Left cardiac atrium (tissue), 4 donors: ENCODE measurements at places on chromosomes 4 and X. TPM values are rescaled to one million over a fixed set of nuclear protein-coding genes. Genes with fewer than 3 reads are reported as not detected.

DNA sequence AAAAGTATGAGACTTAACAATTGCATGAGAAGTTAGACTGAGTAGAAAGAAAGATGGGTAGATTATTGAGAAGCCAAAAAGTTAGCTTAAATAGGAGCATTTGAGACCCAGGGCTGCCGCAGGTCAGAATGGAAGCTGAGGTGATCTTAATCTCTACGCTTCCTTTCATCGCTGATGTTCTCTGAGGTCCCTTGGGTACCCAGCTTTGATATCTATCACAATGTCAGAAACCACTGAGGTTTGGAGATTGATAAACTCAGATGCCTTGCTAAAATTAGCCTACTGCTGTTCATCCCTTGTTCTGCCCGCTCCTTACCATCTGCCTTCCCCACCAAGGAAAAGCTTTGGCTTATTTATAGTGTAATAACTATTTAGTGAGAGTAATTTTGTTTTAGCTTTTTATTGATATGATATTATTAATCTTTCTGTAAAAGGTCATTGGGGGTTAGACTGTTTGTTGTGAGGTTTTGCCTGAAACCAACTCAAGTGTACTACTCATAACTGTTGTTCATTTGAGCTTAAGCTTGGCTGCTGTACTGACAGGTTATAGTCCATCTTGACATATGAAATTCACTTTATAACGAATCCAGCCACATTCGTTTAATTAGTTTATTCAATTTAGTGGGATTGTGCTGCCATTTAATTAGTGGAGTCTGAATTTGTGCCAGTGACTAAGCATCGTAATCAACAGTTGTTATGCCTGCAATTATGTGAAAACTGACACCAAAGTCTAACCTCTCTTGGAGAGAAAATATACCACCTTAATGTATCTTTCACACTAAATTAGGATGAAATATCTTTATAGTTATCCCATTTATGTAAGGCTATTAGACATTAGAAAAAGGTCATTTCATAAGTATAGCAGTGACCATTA is 15.1 kb downstream of the MCUB start:
- no peak for DNase-seq

DNA sequence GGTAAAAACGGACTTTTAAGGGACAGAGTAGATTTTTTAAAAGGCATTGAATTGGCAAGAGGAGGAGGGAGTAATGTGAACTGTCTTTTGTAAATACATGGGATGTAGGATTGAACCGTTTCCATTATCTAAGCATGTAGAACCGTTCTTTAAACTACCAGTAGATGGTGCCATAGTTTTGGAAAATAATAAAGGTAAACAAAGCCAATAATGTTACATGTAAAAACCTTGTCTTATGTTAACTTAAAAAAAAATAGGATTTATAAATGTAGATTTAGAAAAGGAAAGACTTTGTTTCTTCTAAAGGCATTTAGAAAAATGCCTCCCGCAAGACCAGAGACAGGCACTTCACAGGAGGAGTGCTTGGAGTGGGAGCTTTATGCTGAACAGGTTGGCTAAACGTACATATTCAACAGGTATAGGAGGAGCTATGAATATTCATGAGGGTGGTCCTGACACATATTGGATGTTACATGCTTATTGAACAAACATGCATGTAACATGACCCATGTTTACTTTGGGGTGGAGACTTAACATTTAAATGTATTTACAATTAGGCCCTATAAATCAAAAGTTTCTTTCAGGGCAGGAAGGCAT is 45.5 kb upstream of the FAM241A start:
- no peak for DNase-seq

GRCh38 chr4:144710526-144710912 is 64.6 kb downstream of the HHIP start:
- no peak for DNase-seq

DNA sequence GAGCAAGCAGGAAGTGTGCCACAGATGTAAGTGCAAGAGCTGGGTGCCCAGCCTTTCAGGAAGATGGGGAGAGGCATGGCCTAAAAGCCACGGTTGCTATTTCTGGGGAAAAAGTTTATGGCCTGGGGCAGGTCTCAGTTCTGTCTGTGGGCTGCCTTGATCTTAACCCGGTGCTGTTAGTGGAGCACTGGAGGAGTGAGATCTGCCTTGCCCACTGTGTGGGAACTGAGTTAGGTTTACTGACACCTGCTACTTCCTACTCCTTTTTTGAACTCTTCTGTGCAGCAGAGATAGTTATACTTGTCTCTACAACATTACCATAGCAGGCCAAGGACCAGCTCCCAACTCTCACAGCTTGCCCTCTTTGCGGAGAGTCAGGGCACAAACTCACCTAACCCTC is 76.5 kb downstream of the ITM2A start:
- no peak for DNase-seq

GRCh38 chrX:68895778-68896177 is 67.0 kb downstream of the EFNB1 start:
- no peak for DNase-seq

DNA sequence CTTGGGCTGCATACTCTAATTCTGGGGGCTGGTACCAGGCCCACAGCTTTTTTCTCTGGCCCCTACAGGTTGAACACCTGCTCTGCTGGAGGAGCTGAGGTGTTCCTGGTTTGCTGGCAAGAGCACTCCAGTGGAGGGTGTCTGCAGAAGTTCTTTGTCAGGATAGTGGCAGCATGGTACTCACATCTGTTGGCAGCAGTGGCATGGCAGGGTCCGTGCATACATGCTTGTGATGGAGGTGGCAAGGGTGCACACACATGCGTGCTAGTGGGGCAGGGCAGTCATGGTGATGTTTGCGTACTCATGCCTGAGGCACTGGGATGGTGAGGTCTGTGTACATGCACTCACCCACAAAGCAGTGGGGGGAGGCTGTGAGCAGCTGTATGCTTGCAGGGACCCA is 235.5 kb upstream of the KLF8 start:
- DNase-seq, result no peak

- DNase-seq, result no peak
Observed at GRCh38 chr4:124943145-124943889, 230.8 kb upstream of the ANKRD50 start.

DNA sequence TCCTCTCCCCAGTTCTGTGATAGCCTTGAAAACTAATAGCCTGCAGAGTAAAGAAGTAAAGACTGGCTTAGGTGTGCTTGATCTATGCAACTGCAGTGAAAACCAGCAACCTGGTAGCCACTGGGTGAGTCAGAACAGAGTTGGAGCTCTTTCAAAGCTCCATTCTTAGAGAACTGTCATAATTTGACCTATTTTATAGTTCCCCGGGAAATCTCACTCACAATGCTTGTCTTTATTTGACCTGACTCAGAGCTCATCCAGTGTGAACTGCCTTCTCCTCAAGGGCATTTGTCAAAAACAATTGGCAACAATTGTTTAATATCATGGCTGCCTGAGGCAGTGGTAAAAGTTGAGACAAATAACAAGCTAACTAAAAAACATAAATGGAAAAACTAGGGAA is 213.0 kb upstream of the NHS start:
- no peak for DNase-seq

DNA sequence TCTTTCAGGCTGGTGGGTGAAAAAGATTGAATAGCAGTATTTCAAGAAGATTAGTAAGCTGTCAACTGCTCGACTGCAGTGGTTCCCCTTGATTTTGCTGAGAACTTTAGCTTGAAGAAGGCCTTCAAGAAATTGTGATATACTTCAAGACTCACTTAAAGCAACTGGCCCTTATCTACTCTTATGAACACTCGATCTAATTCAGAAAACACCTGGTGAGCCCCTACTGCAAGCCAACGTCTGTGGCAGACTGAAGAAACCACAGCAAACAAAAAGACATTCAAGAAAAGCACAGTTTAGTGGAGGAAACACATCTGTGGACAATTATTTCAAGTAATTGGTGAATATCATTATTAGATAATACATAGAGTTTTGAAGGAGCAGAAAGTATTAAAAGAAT is 119.0 kb downstream of the INPP4B start:
- DNase-seq, result no peak

- DNase-seq, result no peak
Observed at GRCh38 chr4:115834441-115834840, 721.0 kb upstream of the NDST4 start.

DNA sequence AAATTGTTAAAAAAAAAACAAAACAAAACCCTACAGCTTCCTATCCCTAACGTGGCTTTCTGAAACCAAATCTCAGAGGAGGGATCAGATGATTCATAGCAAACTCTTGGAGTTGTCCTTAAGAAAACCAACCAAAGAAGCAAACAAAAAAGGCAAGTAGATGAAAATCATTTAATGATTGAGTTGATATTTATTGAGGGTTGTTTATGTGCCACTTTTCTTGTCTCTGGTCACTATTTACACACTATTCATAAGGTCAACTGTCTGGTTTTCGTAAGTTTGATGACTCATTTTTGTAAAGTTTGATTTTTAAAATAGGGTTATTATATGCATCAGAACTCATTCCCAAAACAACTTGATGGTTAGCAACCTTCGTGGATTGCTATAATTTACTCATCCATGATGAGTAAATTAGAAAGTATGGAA is 133.4 kb downstream of the UNC5C start:
- DNase-seq, result no peak

- DNase-seq, result no peak
Observed at GRCh38 chr4:185591679-185592141, 56.4 kb upstream of the PDLIM3 start.

DNA sequence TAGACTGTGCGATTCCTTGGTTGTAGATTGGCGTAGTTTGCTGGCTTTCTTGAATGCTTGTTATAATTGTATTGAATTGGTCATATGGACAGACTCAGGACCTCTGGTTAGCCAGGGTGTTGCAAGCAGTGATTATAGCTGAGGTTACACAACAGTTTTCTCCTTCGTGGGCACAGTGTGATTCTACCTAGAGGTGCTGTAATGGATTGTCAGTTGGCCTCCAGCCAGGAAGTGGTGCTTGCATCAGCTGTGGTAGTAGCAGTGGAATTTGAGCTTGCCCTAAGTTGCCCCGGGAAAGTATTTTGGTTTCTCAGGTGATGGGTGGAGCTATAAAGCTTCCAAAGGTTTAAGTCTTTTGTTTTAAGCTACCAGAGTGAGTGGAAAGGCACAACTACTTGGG is 23.1 kb upstream of the GABRG1 start:
- DNase-seq, result no peak

DNA sequence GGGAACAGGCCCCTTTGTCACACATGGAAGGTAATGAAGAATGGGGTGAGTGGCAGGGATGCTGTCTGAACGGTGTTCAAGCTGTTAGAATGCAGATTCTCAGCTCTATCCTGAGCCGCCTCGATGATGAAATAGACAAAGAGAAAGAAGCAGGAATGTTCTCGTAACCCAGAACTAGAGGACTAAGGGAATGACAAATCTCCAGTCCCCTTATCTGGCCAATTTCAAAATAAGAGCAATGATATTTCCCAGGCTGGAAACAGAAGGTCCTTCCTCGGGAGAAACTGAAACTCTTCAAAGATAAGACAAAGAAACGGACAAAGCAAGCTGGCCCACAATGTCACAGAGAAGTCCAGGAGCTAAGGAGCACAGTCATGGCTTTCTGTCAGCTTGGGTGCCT is 29.5 kb upstream of the MTNR1A start:
- DNase-seq, result no peak

GRCh38 chr4:128606173-128606572 is 203.3 kb upstream of the JADE1 start:
- DNase-seq, result no peak

- DNase-seq, result no peak
Observed at GRCh38 chrX:1596676-1597344, 5.4 kb downstream of the AKAP17A start.

DNA sequence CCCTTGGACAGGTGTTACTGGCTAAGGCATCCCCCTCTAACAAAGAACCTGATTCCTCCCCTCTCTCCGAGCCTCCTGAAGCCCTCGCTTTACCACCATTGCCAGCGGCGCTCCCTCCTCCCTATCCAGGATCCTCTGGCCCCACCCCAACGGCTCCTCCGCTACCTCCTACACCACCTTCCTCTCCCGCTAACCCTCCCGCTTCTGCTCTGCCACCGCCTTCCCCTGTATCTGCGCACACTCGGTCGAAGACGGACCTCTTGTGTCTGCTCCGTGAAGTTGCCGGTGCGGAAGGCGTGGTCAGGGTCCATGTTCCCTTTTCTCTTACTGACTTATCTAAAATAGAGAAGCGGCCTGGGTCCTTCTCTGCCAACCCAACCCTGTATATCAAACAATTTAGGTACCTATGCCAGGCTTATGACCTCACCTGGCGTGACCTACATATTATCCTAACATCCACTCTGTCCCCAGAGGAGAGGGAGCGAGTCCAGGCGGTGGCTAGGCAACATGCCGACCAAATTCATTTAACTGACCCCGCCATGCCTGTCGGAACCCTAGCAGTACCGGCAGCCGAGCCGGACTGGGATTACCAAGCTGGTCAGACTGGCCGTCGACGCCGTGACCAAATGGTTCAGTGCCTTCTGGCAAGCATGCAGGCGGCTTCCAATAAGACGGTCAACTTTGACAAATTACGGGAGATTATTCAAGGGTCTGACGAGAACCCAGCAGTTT is 958.9 kb downstream of the RPA4 start:
- DNase-seq, result no peak

DNA sequence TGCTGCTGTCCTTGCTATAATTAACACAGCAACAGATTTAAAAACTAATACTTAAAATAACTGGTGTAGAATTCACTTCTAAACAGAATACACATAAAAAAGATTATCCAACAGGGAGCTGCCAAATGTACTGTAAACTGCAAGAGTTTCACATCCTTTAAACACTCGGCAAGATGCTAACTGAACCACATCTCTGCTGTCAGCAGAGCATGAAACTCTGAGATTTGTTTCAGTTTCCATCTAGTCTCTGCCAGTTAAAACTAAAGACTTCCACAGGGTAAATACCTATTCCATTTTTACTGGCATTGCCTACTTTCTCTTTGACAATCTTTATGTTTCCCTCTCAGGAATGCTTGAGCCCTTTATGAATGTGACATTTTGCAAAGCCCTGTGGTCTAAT is 127.7 kb downstream of the SLC7A11 start:
- no peak for DNase-seq

DNA sequence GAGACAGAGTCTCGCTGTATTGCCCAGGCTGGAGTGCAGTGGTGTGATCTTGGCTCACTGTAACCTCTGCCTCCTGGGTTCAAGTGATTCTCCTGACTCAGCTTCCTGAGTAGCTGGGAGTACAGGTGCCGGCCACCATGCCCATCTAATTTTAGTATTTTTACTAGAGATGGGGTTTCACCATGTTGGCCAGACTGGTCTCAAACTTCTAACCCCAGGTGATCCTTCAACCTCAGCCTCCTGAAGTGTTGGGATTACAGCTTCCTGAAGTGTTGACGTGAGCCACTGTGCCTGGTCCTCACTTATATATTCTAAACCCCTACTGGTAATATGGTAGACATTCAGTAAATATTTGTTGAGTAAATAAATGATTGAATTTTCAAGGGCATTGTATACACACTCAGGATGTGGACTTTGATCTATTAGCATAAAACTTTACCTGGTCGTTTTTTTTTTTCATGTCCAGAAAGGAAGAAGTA is 33.0 kb downstream of the MTHFD2L start:
- DNase-seq, result no peak

- no peak for DNase-seq
Observed at GRCh38 chrX:96568071-96568470, 116.6 kb upstream of the DIAPH2 start.

- DNase-seq, result no peak
Observed at GRCh38 chr4:139954512-139954911, 199.5 kb downstream of the MAML3 start.

GRCh38 chr4:173442223-173442932 is 43.5 kb upstream of the SCRG1 start:
- no peak for DNase-seq

The CCDC158 gene
- total RNA-seq, result 0.68 TPM

The KANTR gene
- total RNA-seq, result 5.7 TPM

The MAGED4B gene
- total RNA-seq, result 4.2 TPM

The TNMD gene
- total RNA-seq, result 0.77 TPM

The TMSB4X gene
- 1,546 TPM for total RNA-seq

The VCX gene
- total RNA-seq, result not detected

The PDZD4 gene
- 4.3 TPM for total RNA-seq

The CFAP47 gene
- not detected for total RNA-seq

The AFF2 gene
- total RNA-seq, result 0.80 TPM
